ENCODE measurements at places on chromosomes 11 and 22.

DNA sequence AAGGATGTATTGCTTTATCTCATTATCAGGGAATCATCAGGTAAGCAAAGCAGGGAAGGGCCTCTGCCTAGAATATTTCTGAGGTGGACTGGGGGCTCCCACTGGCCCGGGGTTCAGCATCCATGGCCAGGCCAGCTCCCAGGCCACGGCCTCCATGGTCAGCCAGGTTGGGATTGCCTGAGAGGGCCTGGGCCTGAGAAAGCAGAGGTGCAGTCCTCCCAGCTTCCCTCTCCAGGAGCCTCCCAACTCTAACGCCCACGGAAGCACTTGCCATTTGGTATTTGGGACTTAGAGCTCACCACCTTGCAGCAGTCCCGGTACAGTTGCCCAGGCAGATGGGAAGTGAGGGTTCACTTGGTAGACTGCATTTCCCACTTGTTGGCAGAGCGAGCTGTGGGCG, 12.7 kb downstream of the DGAT2 start:
- no peak for DNase-seq

- no peak for DNase-seq
Measured at GRCh38 chr22:39980596-39980995, 14.2 kb upstream of the FAM83F start.

GRCh38 chr22:42800451-42801251, 56.4 kb downstream of the ARFGAP3 start:
- DNase-seq: no peak

- DNase-seq: no peak
Measured at GRCh38 chr11:121337740-121338272, 45.2 kb downstream of the SC5D start.

DNA sequence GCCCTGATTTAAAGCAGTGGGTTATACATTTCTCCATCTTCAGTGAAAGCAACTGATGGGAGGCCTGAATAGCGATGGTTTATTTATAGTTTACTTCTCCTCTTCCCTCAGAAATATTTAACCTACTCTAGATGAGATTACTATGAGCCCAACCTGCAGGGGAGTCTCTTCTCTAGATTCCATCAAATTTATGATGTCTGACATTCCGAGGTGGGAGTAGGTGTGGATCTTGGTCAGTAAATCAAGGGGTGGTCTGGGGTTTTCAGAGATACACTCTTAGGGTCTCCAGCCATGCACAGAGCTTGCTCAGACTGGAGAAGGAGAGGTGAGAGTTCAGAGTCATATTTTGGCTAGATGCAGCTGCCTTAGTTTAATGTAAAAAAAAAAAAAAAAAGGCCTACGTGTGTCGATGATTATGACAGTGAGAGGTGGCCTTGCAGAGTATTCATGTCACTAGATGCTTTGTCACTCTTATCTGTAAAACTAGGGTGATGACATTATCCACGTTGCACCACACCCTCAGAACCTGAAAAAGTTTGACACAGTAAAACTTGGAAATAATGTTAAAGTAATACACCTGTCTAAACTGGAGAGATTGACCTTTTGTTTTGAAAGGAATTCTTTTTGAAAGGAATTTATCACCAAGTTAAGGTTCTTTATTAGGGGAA, 81.2 kb downstream of the EXT2 start:
- no peak for DNase-seq

DNA sequence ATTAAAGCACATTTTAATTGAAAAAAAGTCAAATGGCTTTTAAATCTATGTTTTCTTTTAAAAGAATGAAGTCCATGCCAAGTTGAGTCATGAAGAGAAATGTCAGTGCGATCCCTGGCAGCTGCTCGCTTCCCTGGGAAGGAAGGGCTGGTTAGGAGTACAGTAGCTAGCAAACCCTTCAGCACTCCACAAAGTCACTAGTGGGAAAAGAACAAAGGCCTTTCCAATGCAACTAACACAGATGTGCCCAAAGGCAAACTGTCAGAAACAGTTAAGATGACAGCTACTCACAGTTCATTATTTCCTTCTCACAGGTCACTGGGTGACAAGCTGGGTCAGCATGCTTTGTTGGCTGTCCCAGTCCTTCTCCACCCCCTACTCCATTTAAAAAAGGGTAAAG, 308.7 kb downstream of the DCDC1 start:
- DNase-seq: no peak

DNA sequence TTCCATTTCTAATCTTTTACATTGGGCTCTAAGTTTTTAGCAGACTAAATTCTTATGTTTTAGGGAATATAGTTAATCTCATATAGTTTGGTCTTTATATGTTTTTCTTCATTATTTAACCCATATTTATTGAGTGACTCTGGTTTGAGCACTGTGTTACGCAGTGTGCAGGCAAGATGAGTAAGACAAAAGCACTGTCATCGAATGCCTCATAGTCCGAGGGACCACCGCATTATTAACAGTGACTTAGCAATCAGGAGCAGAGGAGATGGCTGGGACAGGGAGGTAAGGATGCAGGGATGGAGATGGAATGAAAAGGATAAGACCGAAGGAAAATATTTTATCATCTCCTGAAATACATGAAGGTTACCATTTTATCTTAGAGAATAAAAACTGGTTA, 65.2 kb upstream of the CTSC start:
- DNase-seq: no peak

DNA sequence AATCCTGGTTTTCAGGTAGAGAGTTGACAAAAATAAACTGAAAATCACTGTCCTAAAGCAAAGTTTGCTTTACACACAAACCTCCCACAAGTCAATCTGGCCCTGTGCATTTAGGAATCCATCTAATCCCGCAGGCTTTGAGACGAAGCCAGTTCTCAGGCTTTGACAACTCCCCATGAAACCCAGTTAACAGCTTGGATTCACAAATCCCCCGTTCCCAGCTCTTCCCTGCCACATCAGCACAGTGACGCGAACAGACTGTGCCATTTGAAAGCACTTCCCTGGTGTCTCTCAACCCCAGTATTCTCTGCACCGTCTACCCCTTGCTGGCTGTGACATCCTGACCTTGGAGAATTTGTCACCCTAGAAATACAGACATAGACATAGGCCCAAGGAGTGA, 117.8 kb downstream of the OPCML start:
- no peak for DNase-seq

DNA sequence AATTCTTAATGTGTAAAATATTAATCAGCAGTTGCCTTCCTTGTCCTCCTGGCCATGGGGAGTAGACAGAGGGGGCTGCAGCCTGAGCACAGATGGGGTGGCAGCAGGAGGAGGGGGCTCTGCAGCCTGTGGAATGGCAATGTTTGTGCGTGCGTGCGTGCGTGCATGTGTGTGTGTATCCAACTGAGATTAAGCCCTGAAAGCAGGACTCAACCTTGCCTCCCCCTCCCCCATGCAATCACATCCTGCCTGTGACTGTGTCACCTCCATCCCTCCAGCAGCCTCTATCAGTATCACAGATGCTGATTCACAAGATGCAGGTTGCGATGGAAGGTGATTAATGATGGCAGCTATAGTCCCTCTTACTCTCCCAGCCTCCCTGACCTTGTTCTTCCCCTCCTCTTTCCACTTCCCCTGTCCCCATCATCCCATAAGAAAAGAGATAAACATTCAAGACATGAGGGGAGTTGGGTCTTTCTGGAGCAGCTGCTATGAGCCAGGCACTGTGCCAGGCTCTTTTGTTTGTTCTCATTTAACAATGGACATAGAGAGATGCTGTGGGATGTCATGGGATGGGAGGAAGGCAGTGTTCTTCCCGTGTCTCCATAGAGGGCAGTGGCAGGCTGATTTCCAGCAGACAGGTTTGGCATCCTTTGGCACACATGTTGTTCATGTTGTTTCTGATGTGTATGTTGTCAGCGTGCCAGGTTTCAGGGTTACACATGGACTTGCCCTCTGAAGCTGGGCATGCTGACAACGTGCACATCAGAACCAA, 43.8 kb upstream of the NECTIN1 start:
- no peak for DNase-seq

DNA sequence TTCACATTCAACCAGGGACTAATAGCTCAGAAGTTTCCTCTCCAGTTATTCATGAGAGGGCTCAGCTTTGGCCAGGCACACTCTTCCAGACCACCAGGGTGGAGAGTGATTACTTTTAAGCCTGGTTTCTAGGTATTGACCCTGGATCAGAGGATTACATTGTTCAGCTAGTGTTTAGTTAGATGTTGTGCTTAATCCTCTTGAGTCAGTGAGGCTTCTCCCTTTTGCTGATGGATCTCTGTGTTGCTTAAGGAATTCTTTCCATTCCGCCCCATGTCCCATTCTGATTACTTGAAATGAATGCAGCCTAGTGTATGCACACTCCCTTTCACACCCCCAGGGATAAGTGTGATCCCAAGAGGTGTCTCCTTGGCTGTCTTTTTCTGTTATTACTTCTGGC, 271.7 kb upstream of the ANO5 start:
- no peak for DNase-seq

- no peak for DNase-seq
Measured at GRCh38 chr11:16080688-16081381, 275.5 kb downstream of the SOX6 start.

GRCh38 chr11:126391970-126392632, 36.6 kb downstream of the ST3GAL4 start:
- DNase-seq: peak; percentile 73

GRCh38 chr22:37207981-37208380, 4.3 kb downstream of the SSTR3 start:
- no peak for DNase-seq

DNA sequence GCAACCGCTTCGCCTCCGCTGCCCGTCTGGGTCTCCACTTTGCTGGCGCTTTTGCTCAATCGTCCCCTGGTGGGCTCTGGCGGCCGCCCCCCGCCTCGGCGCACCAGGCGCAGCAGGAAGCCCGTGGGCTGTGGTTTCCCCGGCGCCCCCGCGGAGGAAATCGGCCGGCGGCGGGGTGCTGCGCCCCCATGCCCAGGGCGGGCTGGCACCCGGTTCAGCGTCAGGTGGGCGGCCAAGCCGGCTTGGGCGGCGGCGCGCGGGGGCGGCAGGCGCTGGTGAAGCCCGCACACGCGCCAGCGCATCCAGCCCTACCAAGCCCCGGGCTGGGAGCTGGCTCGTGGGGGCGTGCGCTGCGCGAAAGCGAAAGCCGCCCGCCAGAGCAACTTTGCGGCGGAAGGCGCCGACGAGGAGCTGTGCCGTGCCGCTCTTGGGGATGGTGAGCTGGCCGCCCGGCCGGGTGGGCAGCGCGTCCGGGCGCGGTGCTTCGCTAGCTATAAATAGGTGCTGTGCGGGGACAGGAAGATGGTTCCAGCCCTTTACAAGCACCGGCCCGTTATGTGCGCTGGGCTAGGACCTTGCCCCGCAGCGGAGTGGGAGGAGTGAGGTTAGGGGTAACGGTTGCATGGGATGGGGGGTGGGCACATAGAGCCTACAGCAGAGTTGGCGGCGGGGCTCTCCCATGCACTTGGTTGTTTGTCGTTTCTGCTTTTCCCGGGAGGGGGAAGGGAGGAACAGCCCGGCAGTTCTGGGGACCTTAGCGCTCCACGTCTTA, 25.0 kb upstream of the SUSD2 start:
- peak; percentile 36 for DNase-seq

GRCh38 chr11:33211580-33211979, 45.6 kb upstream of the HIPK3 start:
- DNase-seq: peak; percentile 62

- peak; percentile 26 for DNase-seq
Measured at GRCh38 chr22:29268511-29269229, 602 bp downstream of the EWSR1 start.

- DNase-seq: no peak
Measured at GRCh38 chr11:1899090-1899489, 7.4 kb upstream of the PRR33 start.

- DNase-seq: no peak
Measured at GRCh38 chr11:44028816-44029506, 18.8 kb upstream of the ACCSL start.

DNA sequence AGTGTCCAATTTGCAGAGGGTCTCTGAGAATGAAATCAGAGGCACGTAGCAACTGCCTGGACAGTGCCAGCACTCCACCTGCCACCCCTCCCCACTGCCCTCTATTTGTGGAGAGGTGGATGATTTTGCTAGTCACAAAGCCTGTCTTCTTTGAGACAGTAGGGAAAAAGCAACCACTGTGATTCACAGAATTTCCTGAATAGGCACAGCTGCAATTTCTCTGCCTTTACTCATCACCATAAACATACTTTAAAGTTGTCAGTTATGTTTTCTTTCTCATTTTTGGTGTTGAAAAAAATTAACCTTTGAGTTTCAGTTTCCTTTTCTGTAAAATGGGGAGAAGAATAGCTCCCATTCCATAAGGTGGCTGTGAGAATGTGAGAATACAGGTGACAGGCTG, 134.3 kb downstream of the TEAD1 start:
- peak; percentile 70 for DNase-seq

DNA sequence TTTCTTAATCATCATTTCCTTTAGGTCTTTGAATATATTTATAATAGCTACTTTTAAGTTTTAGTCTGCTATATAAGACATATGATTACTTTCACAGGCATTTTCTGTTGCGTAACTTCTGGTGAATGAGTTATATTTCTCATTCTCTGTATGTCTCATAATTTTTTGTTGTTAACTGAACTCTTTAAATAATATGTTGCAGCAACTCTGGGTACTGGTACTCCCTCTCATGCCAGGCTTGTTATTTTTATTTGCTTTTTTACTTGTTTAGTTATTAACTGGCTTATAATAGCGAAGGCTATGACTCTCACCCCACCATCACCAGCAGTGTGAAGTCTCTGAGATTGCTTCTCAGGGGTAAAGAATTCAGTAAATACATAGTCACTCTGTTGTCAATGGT, 524.2 kb upstream of the CHORDC1 start:
- peak; percentile 91 for DNase-seq

- no peak for DNase-seq
Measured at GRCh38 chr22:43587574-43587973, 175.8 kb downstream of the MPPED1 start.

DNA sequence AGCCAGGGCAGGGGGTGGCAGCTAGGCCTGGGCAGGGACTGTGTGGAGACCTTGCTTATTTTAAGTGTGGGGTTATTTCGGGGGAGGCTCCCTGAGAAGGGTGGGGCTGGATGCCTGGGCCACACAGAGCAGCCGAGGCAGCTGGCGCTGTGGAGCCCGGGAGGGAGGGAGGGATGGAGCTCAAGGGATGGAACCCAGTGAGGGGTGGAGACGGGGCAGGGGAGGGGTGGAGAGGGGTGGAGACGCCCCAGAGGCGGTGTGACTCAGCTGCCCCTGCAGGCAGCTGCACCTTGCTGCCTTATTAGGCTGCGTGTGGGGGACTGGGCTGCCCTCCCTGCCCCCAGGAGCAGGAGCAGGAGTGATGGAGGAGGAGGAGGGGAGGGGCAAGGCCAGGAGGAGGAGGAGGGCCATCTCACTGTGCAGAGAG, 9.8 kb upstream of the TSSC4 start:
- peak; percentile 48 for DNase-seq

GRCh38 chr22:27252282-27253049, 549.1 kb downstream of the MN1 start:
- DNase-seq: peak; percentile 75

- peak; percentile 97 for DNase-seq
Measured at GRCh38 chr11:34214961-34215805, 109.8 kb downstream of the NAT10 start.

DNA sequence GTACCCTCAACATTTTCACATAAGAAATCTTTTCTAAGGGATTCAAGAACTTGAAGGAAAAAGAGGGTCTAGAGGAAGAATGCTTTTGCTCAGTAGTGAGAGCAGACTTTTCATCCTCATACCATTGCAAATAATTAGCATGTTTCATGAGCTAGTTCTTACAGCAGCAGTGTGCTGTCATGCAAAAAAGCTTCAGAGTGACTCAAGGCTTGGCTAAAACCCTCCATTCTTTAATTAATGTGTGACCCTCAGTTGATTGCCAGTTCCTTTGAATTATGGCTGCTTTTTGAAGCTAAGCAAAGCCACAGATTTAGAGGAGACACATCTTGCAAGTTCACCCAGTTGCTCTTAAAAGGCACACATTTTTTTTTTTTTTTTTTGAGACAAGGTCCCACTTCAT, 36.6 kb upstream of the PCF11 start:
- no peak for DNase-seq

All from mammary epithelial cell (primary cell).